Fibroblast of villous mesenchyme (primary cell): ENCODE measurements at places on chromosomes 5 and 9.

DNA sequence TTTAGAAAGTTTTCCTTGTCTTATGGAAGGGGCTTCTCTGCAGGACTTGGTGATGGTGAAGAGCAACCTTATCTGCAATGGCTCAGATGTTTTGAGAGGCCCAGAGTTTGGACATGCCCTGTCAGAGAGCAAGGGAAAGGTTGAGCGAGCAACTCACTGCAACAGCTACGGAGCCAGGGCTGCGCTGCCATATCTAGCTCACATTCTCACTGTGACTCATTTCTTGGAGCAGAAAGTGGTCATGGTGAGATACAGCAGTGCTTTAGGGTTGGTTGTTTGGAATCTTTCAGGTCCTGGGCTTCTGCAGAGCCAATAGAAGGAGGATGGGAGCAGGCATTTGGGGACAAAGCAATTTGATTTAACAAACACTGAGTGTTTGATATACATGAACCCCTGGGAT lies 12.3 kb downstream of the GLRA1 start:
- no peak for DNase-seq

DNA sequence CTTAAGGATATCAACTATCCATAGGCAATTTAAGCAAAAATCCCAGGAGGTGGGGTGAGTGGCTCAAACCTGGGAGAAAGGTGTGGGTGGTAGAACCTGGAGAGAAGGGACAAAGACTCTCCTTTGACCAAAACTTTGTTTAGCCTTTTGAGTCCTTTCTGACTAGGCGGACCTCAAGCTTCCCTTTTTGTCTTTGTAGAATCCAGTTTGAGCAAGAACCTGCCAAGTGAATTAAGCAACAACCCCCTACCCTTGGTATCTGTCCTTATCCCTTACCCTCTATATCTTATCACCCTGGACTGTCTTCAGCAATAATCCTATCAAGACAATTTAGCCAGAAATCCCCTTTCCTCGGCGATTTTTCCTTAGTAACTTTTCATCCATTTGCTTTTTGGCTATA lies 53.5 kb upstream of the SLC28A3 start:
- no peak for DNase-seq

- DNase-seq: no peak
These were observed 233.7 kb downstream of the SPOCK1 start for GRCh38 chr5:137265457-137265856.

DNA sequence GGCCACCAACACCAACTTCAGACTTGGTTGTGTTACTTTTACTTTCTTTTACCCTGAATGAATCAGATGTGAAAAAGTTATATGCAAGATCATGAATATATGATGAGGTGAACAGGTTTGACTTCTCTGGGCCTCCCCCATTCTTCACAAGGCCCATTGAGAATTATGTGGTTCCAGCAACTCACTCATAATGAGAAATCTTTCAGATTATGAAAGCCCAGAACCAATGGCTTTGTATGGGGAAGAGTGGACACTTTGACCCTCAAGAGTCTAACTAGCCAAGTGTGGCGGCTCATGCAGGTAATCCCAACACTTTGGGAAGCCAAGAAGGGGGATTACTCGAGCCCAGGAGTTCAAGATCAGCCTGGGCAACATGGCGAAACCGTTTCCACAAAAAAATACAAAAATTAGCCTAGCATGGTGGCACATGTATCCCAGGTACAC lies 16.1 kb upstream of the LNPEP start:
- no peak for DNase-seq

GRCh38 chr9:21016701-21017491 lies 14.5 kb downstream of the HACD4 start:
- DNase-seq: peak; percentile 47

GRCh38 chr9:113705306-113705927 lies 170.7 kb upstream of the ZNF618 start:
- DNase-seq: no peak

GRCh38 chr5:124639095-124639665 lies 107.3 kb downstream of the ZNF608 start:
- DNase-seq: no peak

- no peak for DNase-seq
These were observed 112.2 kb downstream of the DOCK2 start for GRCh38 chr5:169749295-169749694.

DNA sequence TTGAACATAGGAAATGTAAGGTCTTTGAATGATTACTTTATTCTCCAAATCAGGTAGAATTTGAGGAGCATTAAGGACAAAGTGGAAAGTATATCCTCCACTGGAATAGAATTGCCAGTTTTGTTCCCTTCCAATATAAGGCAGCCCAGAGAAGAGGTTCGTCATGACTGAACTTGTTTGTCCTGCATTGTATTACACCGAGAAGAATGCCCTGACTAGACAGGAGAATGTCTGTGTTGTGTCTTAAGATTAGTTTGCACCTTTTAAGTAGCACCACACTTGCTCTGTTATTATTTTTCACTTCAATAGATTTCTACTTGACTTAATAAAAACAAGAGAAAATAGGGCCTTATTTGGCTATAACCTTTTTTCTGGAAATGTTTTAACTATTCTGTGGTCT lies 586.2 kb upstream of the PTGER4 start:
- DNase-seq: no peak

GRCh38 chr9:98191181-98191608 lies 1.2 kb downstream of the CORO2A start:
- no peak for DNase-seq

GRCh38 chr9:86545090-86545489 lies 190.9 kb upstream of the TUT7 start:
- DNase-seq: no peak

GRCh38 chr5:116806836-116807235 lies 232.2 kb upstream of the SEMA6A start:
- no peak for DNase-seq

DNA sequence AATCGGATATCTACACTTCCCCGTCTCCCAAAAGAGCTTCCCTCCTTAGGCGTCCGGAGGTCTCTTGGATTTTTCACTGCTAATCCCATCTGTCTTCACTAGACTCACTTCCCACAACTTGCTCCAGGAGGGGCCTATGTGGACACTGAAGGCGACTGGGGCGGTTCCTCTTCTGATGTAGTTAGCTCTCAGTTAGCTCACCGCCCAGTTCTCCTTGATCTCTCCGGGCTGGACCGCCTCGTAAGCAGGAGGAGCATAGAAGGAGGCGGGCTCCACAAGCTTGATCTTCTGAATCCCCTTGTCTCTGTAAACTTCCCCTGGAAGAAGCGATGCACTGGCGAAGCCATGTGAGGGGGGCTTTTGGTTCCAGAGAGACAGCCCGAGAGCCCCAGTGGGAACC lies 112.0 kb upstream of the SELENOP start:
- DNase-seq: peak; percentile 22

GRCh38 chr9:95017062-95017461 lies 290.6 kb downstream of the AOPEP start:
- DNase-seq: peak; percentile 60

- DNase-seq: peak; percentile 50
These were observed 55.8 kb downstream of the LRSAM1 start for GRCh38 chr9:127506814-127507750.

GRCh38 chr5:170903075-170903474 lies 41.3 kb downstream of the RANBP17 start:
- DNase-seq: no peak

- DNase-seq: no peak
These were observed 18.3 kb upstream of the CCDC192 start for GRCh38 chr5:127684726-127685467.

DNA sequence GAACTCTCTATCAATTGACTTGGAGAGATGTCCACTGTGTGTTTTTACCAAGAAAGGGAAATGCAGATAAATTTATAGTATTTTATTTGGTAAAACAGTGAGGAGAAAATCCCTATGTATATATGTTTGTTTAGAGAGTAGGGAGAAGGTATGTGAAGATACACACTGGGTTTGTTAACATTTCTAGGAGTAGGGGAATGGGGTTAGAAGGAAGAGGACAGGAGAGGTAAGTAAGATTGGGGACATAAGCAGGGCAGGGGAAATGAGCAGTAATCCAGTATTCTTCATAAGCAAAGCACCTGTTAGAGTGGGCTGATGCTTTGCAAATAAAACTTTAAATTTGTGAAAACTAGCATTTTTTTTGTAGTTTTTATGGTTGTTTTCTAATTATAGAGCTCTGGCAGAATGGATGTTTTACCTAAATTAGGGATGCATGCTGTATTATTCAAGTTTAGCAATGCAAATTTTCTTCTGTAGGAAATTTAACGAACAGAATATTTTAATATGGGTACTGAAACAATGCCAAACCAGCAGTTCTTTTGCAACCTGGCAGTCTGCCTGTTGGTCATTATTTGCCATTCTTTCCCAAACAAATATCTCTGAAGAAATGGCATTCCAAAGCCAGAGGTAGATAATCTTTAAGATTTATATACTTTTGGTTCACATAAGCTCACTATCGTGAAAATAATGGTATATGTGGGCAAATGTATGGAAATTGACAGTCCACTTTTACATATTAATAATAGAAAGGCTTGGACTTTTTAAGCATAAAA lies 19.4 kb upstream of the DCP2 start:
- DNase-seq: no peak

GRCh38 chr5:124104344-124104743 lies 592.4 kb downstream of the CSNK1G3 start:
- DNase-seq: no peak

DNA sequence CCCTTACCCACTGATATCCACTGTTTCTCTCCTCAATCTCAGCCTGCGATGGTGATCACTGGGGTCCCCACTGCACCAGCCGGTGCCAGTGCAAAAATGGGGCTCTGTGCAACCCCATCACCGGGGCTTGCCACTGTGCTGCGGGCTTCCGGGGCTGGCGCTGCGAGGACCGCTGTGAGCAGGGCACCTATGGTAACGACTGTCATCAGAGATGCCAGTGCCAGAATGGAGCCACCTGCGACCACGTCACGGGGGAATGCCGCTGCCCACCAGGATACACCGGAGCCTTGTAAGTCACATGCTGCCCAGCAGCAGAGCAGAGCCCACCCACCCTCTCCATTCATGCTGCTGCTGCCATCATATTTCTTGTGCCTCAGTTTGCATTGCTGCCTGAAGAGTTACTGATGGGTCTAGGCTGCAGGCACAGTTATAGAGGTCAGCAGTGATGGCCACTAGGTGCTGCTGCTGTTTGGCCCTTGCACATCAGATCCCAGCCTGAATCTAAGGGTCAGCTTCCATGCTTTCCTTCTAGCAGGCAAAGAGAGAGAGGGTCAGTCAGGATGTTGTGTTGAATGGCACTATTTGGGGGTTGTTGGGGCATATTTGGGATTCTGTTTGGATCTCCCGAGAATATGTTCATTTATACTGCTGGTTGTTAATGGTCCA lies 106.0 kb downstream of the MEGF10 start:
- no peak for DNase-seq

GRCh38 chr5:149679876-149680809 lies 50.0 kb upstream of the PPARGC1B start:
- no peak for DNase-seq

- no peak for DNase-seq
These were observed 9.4 kb upstream of the NDST1 start for GRCh38 chr5:150498501-150498900.

DNA sequence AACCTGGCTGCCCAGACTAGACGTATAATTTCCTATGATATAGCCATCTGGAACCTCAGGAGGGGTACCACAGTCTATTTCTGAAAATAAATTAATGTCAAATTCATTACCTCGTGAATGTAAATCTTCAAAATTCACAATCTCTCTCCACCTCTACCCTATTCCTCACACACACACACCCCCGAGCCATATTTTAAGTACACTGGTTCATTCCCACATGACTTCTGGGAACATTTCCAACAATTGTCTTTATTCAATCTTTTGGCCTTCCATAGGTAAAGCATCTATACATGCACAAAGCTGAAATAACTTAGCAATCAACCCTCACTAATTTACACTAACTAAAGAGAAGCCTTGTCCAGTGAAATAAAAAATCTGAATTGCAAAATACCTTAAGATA lies 32.7 kb downstream of the SUSD1 start:
- DNase-seq: no peak

- DNase-seq: no peak
These were observed 83.0 kb downstream of the CPLANE1 start for GRCh38 chr5:37166197-37166596.

- no peak for DNase-seq
These were observed 14.9 kb downstream of the SLC26A2 start for GRCh38 chr5:149975409-149975808.

DNA sequence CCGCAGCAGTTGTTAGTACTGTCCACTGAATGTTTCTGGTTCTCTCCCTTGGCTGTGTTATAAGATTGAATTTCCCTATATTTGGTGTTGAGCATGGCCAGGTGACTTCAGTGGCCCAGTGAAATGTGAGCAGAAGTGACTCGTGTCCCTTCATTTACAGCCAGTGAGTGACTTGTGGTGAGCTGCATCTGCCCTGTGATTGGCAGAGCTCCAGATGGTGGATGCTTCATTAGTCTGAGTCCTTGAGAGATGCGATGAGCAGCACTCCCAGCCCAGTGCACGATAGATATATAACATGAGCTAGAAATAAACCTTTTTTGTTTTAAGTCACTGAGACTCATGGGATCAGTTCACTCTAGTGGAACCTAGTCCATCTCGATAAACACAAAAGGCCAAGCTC lies 19.3 kb downstream of the PCSK5 start:
- DNase-seq: no peak

- DNase-seq: no peak
These were observed 46.4 kb downstream of the SH3RF2 start for GRCh38 chr5:145982572-145983318.
